ENCODE measurements at places on chromosomes 1 and 21.

DNA sequence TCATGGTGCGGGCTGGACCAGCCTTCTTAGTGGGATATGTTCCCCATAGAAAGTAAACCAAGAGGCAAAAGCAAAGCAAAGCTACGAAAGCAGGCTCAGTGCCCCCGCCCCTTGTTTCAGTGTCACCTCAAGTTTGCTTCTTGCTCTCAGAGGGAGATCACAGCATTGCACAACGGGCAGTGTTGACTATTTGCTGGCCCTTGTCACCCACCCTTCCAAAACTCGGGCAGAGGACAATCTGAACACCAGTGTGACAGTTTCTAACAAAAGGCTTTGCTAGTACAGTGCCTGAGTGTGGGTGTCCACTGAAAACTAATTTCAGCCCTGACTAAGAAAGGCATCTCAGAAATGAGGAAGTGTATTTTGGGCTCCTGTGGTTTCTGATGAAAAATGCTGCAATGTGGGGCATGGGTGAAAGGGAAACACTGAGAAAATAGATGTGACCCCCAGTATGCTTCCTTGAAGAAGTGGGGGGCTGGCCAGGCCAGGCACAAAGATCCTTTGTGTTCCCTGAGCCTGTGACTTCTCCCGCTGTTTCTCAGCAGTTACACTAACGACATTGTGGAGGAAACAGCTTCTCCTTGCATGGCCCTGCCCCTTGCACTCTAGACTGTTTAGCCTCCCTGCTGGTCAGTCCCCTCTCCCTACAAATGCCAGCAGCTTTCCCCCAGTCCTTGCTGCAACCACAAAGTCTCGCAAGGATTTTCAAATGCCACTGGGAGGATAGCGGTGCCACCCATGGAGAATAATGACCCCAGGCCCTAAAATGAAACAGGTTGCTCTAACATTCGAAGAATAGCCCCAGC is 33.3 kb upstream of the KCNE1 start:
- no peak for DNase-seq

DNA sequence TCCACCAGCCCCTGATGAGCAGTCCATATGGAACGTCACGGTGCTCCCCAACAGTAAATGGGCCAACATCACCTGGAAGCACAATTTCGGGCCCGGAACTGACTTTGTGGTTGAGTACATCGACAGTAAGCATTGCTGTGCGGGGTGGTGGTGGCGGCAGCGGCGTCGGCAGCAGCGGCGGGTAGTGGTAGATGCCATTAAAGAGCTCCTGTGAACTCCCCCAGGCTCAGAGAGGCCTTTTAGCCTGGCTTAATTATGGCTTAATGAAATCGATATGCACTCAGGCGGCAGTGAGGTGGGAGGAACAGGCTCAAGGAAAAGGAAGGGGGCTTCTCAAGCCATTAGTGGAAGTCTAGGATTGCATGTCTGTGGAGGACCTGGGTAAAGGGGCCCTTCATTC is 41.9 kb upstream of the CNTN2 start:
- no peak for DNase-seq

DNA sequence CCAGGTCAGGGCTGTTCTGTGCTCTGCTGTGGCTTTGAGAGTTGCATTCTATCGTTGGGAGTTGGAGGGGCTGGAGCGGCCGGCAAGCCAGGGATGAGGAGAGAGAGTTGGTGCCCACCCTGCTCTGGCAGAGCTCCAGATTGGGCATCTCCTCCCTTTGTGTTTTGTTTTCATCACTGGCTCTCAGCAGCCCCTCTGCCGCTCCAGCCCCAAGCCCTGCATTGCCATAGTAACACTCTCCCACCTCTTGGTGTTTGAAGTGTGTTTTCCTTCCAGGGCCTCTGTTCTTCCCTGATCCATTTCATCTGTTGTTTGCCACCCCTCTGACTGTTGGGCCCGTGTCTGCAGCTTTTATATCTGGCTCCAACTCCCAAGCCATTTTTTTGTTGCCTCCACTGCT is 152.7 kb downstream of the URB2 start:
- DNase-seq = no peak

GRCh38 chr1:15455522-15455921 is 1.0 kb upstream of the CELA2A start:
- DNase-seq = no peak

DNA sequence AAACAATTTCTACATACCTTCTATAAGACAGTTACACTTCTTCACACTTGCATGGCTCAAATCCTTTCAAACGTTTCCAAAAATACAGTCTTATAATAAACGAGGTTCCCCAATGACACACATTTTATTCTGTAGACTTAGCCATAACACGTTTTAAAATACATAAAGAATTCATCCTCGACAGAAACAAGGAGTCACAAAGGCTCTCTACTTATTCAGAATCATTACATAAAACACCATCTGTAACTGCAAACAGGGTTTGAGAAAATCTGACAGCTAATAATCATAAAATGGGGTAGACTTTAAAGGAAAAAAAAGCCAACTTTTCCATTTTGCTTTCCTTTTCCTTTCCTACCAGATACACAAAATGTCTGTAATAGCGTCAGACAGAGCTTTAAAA is 1.8 kb downstream of the PIK3R3 start:
- no peak for DNase-seq

GRCh38 chr1:194477908-194478307 is 1291.5 kb upstream of the B3GALT2 start:
- DNase-seq = no peak

- DNase-seq = no peak
Observed at GRCh38 chr1:177708406-177708805, 261.5 kb downstream of the SEC16B start.

GRCh38 chr1:151237678-151238466 is 16.7 kb upstream of the PSMD4 start:
- no peak for DNase-seq

- no peak for DNase-seq
Observed at GRCh38 chr1:185676969-185677368, 57.2 kb upstream of the HMCN1 start.

- DNase-seq = no peak
Observed at GRCh38 chr1:6033986-6034749, 11.5 kb upstream of the KCNAB2 start.

All from stimulated activated CD8-positive, alpha-beta memory T cell treated with anti-CD3 and anti-CD28 coated beads, Interleukin-4, amount 100 ng/mL, for 1 hour (primary cell).